ENCODE measurements at places on chromosomes 12 and 14.
A peak's percentile ranks its signal among the peaks of the same experiment; 100 is the strongest.

- DNase-seq = no peak
Observed at GRCh38 chr12:42039176-42039575, 105.5 kb downstream of the GXYLT1 start.

GRCh38 chr12:27515671-27516070 lies 8.3 kb upstream of the PPFIBP1 start:
- DNase-seq = no peak

- DNase-seq = peak; percentile 53
Observed at GRCh38 chr12:52082988-52083637, 3.6 kb downstream of the SMIM41 start.

GRCh38 chr12:116465856-116466255 lies 93.3 kb upstream of the MAP1LC3B2 start:
- no peak for DNase-seq

Data from stimulated activated CD4-positive, alpha-beta T cell treated with anti-CD3 and anti-CD28 coated beads, Interleukin-4, amount 100 ng/mL, for 48 hours (primary cell).